Stimulated activated CD8-positive, alpha-beta memory T cell treated with anti-CD3 and anti-CD28 coated beads, Interleukin-15, amount 100 ng/mL, for 4 hours (primary cell): ENCODE measurements at places on chromosomes 2 and 18.
A peak's percentile ranks its signal among the peaks of the same experiment; 100 is the strongest.

- peak; percentile 33 for DNase-seq
Measured at GRCh38 chr2:219352448-219353023, 20.0 kb upstream of the RESP18 start.

GRCh38 chr2:114259389-114259788, 183.1 kb upstream of the DPP10 start:
- no peak for DNase-seq

DNA sequence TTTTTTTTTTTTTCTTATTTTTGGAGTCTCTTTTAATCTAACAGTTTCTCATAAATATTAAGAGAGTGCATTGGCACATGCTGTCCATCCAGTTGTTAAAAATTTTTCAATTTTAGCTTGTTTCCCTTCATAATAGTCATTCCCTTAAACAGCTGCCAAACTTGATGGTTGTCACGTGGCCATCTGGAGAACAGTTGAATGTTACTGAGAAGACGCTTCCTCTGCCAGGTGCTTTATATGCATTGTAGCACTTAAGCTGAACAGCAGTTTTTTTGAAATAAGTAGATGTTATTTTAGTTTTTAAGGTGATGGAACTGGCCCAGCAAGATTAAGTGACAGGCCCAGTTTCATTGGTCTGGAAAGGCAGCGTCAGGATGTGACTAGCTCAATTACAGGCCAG, 3.3 kb downstream of the SMARCAL1 start:
- DNase-seq: no peak

DNA sequence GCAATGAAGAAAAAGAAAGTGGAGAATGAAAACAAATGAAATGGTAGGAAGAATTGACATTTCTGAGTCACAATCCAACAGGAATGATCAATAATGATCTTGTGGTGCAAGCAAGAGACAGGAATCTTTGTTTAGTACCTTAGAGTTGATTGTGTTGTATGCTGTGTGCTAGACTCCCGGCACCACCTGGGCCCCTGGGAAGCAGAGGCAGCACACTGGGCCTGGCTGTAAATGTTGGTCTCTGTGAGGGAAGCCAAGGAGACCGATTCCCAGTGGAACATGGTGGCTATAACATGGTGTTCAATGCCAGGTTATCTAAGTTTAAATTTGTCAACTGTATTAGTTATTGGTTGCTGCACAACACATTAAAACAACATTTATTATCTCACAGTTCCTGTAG, 9.8 kb upstream of the CWC22 start:
- DNase-seq: no peak

DNA sequence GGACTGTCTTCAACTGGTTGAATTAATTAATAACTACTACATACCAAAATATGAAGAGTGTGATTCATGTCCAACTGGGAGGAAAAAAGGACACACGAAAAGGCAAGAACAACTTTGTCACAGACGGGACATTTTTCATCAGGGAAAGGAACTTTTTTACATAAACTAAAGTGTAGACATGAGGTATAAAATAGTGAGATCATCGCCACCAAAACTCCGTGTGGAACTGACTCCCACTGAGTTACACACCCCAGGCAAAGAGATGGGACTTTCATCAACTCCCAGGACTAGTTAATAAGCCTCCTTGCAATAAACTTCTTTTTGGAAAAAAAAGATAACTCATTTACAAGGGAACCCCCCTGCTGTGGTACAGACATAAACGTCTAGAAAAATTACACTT, 12.9 kb upstream of the NMI start:
- DNase-seq: no peak

- no peak for DNase-seq
Measured at GRCh38 chr18:23981369-23981980, 33.1 kb upstream of the TTC39C start.

- DNase-seq: no peak
Measured at GRCh38 chr2:109275120-109276012, 146.4 kb downstream of the SH3RF3 start.

GRCh38 chr2:26196683-26197418, 24.0 kb downstream of the GAREM2 start:
- no peak for DNase-seq

GRCh38 chr2:24635181-24635580, 144.1 kb downstream of the NCOA1 start:
- DNase-seq: no peak

GRCh38 chr18:76479351-76480238, 15.4 kb downstream of the ZNF516 start:
- DNase-seq: no peak

DNA sequence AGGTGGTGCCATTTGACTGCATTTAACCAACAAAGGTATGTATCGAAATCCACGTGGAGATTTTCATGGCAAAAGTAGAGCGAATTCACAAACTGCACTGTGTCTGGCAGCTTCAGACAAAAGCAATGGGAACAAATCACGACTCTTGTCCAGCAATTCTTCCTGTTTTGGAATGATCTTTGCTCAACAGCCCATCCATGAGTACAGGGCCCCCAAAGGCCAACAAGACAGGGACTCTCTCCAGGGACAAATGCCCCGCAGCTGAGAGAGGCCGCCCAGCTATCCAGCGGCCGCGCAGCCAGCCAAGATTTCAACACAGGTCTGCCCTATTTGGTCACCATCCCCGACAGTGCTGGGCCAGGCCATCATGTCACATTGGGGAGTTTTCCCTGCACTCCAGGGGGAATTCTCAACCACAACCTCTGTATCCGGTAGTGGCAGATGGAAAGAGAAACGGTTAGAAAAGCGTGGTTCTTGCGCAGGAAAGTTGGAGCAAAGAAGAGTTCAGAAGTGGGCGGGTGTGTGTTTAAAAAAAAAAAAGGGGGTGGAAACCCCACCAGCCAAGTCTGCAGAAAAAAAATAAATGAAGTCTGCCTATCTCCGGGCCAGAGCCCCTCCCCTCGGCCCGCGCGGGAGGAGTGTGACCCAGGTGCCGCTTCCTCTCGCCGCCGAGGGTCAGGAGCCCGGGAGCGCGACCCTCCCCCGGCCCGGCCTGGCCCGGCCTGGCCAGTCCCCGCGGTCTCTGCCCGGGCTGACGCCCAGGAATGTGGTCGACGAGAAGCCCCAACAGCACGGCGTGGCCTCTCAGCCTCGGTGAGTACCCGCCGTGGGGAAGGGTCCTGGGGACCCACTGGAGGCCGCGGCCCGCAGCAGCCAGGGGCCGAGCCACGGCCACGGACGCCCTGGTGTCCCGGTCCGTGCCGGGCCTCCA, at the start of gene GYPC:
GYPC (plus strand) TSS at position 659 of the 931 bp plus-strand sequence; CDS start at position 765, 106 bp downstream.
- DNase-seq: no peak

DNA sequence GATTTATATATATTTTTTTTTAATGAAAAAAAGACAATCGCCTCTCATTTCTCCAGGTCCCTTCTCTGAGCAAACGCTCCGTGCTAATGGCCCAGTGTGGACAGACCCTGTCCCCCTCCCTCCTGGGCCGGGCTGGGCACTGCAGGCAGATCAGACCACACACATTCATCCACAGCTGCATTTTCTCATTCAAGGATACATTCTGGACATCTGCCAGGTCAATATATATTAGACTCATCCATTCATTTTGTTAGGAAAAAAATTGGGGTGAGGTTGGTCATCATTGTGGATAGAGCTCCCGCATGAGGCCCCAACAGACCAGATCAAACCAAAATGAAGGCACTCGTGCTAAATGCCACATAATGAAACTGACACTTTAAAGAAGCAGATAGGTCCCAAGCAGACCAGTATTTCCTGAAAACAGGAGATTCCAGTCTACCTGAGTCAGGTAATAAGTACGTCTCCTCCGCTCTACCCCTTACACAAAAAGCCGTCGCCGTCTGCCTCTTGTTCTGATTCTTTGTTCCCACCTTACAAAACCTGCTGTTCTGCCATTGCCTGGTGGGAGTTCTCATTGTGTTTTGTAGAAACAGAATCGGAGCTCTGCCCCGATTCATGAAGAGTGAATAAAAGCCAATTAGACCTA, 15.4 kb upstream of the OTOS start:
- DNase-seq: no peak

DNA sequence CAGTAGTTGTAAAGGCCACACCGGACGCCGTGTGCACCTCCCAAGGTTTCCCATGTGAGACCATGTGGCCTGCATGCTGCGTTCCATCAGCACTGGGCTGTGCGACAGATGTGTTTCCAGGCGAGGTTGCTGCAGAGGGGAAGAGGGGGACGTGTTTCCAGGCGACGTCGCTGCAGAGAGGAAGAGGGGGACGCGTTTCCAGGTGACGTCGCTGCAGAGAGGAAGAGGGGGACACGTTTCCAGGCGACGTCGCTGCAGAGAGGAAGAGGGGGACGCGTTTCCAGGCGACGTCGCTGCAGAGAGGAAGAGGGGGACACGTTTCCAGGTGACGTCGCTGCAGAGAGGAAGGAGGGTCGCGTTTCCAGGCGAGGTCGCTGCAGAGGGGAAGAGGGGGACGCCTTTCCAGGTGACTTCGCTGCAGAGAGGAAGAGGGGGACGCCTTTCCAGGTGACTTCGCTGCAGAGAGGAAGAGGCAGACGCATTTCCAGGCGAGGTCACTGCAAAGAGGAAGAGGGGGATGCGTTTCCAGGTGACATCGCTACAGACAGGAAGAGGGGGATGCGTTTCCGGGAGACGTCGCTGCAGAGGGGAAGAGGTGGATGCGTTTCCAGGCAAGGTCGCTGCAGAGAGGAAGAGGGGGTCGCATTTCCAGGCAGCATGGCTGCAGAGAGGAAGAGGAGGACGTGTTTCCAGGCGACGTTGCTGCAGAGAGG, 24.5 kb downstream of the NFATC1 start:
- DNase-seq: no peak

DNA sequence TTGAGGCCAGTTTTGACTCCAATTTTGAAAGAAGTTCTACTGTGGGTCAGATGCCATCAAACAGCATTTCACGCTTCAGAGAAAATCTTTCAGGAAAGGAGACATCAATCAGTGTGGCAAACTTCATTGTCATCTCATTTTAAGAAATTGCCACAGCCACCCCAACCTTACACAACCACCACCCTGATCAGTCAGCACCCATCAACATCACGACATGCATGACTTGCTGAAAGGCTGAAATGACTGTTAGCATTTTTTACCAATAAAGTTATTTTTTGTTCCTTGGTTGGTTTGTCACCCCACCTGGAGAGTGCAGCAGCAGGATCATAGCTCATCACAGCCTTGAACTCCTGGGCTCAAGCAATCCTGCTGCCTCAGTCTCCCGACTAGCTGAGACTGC, 10.4 kb downstream of the DNAJC10 start:
- DNase-seq: no peak

DNA sequence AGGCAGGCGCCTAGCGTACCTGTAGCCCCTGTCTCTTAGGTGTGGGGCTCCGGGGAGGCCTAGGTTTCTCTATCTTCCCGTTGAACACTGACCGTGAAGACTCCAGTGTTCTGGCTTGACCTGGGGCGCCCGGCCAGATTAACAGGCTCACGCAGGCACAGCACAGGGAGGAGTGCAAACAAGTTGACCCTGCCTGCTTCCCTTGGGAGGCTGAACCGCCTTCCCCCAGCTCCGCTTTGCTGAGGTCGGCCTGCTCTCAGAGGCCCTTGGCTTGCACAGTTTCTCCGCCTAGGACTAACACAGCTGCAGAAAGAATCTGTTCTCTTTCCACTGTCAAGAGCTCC, 567 bp downstream of the PCYOX1 start:
- DNase-seq: no peak

DNA sequence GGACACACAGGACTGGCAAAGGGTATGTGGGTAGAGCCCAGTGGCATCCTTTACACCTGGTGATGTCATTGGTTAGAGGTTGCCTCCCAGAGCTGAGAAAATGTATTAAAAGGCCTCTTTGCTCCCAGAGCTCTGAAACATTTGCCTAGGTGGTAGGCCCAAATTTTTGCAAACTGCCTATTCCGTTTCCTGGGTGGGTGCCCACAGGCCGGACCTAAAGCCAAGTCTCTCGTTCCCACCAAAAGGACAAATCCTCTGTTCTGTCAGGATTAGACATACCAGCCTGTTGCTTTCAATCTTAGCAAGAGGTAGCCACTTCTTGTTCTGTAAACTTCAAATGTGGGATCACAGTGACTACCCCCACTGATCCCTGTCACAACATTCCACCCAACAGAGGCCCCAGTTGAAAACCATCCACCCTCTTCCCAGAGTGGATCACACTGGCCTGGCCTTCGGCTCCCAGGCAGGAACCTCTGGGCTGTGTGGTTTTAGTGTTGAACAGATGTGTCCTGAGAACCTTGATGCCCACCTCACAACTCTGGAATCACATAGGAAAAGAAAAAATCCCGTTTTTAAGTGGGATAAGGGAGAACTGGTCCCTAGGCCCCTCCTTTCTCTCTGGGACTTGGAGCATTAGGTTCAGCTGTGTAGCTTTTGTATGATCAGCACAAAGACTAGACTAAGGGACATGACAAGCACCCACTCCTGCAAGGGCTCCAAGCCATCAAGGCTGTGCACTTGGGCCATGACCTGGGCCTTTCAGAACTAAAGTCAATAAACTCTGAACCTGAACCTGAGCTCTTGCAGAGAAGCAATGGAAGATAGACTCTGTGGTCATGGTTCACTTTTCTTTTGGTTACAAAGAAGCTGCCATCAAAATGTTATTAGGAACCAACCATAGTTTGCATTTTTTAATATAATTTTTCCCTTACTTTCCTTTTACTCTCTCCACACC, 211.3 kb downstream of the CYP26B1 start:
- no peak for DNase-seq

DNA sequence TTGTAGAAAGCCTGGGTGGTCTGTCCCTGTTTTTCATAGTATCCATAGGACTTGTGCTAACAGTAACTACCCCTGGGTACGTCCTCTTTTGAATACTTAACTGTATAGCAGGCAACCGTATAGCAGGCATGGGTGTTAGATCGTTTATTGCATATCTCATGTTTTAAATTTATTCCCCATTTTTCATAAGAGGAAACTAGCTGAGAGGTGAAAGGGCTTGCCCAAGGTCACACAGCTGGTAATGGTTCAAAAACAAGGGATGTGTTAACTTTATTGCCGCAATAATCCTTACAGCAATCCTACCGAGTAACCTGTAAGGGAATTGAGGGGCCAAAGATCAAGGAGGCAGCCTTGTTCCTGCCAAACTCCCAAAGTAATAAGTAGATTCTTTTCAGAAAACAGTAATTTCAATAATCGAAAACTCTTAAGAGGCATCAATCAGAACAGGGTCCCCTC, 990 bp upstream of the MGAT4A start:
- DNase-seq: no peak

DNA sequence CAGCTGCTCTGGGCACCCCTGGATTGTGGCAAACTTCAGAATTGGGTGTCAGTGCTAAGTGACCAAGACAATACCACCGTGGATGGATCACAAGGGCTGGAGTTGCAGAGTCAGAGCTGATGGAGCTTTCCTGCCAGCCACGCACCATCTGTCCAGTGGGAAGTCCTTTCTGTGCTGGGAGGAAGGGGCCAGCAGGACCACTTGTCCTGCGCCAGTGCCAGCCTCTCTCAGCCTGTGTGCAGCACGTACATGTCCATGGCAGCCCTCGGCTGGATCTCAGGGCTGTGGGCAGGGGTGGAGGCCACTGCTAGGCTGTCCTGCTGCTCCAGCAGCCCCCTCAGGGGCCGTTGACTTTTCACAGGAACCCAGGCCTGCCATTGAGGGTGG, 33.3 kb downstream of the RAB31 start:
- DNase-seq: no peak

- DNase-seq: no peak
Measured at GRCh38 chr2:64700133-64700809, 46.6 kb upstream of the SERTAD2 start.
